ENCODE measurements at places on chromosomes 12 and 14.

GRCh38 chr12:66956300-66956699 is 277.4 kb upstream of the GRIP1 start:
- no peak for DNase-seq

DNA sequence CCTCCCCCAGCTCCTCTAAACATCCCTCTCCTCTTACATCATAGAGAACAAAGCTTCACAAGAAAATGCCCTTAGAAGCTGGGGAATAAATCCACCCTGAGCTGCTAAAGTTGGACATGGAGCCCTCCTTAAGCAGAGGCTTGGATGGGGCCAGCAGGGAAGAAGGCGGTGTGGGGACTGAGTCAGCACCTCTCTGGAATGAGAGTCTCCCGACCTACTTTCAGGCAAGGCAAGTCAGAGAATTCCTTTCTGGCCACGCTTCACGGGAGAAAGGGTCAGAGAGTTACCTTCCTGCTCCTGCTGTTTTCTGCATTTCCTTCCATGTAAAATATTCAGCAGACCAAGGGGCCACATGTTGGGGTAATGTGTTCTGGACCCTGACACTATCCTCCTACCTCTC is 113.3 kb upstream of the PRB2 start:
- DNase-seq: no peak

- DNase-seq: no peak
Observed at GRCh38 chr12:109709401-109709991, 4.1 kb upstream of the FAM222A start.

- no peak for DNase-seq
Observed at GRCh38 chr12:69905801-69906200, 80.8 kb downstream of the MYRFL start.

- DNase-seq: no peak
Observed at GRCh38 chr14:77979171-77979570, 179.3 kb downstream of the ADCK1 start.

- no peak for DNase-seq
Observed at GRCh38 chr12:79933043-79933442, 1.9 kb downstream of the PPP1R12A start.

DNA sequence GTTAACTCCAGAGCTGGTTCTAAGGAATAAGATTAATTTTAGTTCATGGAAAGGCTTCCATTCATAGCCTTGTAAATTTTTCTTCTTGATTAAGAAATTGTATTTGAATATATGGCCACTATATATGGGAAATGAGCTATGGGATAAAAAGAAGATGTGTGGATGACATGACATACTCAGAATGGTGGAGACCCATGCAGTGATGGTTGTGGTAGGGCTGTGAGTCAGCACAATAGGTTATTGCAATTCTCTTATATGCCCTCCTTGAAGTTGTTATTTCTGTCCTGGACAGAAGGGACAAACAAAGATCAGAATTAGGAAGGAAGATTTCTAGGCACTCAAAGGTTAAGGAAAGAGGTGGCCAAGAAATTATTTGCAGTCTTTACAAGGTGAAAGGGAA is 21.5 kb downstream of the RASSF9 start:
- no peak for DNase-seq

GRCh38 chr14:76664790-76665189 is 96.5 kb upstream of the VASH1 start:
- DNase-seq: no peak

GRCh38 chr12:77724367-77724957 is 106.2 kb upstream of the NAV3 start:
- DNase-seq: no peak

- DNase-seq: no peak
Observed at GRCh38 chr14:64434528-64434927, 30.8 kb upstream of the AKAP5 start.

DNA sequence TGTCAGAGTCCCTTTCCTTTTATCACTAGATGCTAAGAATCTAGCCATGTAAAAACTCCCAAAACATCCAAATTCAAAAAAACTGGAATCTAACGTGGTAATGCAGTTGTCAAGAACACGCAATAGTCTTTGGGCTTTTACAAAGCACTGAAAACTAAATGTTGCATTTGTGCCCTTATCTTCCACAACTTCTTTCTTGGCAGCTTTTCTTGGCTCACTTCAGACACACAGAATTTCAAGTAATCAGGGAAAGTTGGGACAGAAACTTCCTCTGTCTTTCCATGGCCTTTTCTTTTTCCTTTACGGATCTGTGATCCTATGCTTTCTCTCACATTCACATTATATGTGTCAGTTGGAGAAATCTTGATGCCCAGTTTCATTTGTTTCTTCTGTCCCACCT is 136.0 kb downstream of the CRADD start:
- DNase-seq: no peak

DNA sequence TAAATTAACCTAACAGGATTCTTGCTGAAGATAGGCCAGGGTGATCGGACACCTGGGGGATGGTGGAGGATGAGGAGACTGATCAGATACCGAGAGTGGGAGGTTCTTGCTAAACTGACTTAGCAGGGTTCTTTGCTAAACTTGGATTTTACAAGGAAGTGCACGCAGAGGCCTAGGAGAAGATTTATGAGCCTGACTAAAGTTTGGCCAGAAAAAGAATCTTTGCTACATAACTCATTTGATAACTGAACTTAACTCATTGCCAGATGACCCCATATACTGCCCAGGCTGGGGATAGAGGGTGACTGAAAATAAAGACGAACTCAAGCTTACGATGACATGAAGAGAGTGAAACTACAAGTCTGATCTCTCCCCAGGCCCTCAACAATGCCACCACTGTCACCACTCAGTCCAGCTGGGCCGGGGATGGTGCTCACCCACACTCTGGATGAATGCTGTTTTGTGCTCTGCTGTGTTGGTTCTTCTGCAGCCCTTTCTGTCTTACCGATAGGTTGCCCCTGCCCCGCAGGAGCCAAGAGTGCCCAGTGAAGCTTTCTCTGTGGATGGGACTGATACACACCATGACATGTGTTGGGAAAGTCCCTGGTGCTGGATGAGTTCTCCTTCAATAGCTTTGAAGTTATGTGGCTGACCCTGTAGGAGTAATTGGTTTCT is 29.0 kb downstream of the PPFIBP1 start:
- DNase-seq: no peak

DNA sequence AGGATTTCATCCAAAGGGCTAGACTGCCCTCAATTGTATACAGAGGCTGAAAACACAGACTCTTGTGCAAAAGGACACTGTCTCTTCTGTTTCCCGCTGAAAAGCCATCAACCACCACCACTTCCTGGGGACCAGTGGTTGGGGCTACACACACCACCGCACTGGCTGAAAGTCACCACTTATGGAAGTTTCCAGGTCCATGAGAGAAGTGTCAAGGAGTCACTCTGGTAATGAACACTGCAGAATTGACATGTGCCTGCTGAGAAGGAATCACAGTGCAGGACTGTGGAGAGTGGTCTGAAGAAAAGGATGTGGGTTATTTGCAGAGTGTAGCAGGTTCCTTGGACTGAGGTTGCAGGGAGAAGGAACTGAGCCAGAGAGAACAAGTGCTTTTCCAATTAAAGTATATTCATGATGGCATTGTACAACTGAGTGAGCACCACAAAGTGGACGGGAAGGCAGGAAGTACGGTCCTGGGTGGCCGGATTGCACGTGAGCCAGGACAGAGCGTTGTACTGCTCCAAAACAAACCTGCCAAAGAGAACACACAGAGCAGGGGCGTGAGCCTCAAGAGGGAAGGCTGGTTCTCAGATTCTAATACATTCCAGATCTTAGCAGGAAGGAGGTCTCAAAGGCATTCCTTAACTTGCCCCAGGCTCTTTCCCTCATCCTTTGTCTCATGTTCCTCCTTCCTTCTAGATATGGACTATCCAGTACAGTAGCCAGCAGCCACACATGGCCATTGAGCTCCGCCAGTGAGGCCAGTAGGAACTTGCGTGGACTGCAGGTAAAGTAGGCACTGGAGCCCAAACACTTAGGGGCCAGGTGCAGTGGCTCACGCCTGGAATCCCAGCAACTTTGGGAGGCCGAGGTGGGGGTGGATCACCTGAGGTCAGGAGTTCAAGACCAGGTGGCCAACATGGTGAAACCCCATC is 316.4 kb downstream of the MED13L start:
- DNase-seq: no peak

DNA sequence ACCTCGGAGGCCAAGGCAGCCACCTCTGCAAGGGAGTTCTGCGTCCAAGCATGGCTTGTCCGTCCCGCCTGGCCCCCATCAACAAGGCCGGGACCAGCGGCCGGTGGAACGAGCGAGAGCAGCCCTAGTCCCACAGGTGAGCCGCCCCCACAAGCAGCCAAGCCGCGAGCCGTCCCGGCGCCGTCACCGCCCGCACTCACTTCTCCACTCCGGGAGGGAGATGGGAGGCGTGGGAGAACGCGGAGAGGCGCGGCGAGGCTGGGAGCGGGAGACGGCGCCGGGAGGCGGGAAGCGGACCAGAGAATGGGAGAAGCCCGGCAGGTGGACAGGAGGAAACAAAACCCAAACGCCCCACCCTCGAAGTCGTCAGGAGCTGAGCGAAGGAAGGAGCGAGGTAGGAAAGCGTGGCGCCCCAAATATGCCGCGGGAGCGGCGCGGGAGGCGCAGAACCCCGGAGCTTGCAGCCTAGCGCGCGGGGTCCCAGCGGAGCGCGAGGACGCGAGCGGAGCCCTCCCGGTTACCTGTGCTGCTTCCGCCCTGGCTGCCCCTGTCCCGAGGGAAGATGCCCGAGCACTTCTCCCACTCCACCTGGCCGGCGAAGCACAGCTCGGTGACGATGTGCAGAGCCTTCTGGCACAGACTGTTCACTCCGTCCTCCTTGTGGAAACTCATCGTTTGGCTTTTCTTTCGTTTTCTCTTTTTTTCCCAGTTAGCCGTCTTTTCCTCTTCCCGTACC is 600 bp downstream of the SYT10 start:
- DNase-seq: no peak

DNA sequence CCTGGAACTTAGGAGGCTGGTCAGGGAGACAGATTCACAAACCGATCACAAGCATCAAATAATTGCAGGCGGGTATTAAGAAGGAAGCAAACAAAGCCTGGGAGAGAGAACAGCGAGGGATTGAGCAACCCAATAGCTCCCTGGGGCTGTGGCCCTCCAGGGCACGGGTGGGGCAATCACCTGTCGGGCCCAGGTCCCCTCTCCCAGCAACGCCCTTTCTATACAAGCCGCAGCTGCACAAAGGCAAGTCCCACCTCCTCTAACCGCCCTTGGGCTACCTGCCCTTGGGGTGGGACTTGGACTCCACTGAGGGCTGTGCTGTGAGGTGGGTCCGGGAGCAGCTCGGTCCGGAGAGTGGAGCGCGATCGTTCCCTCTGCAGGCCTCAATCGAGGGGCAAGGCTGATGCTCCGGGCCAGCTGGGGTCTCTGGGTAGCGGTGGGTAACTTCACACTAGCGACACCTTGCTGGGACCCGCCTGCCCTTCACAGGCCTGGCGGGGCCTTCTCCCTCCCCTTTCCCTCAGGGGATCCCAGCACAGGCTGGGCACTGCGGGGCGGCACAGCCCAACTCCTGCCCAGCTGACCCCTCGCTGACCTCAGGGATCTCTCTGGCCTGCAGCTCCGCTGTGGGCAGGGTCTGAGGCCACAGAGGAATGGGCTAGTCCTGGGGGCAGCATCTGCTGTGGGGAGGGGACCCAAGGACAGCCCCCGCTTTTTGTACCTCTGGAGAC is 8.0 kb downstream of the PHB2 start:
- DNase-seq: no peak

DNA sequence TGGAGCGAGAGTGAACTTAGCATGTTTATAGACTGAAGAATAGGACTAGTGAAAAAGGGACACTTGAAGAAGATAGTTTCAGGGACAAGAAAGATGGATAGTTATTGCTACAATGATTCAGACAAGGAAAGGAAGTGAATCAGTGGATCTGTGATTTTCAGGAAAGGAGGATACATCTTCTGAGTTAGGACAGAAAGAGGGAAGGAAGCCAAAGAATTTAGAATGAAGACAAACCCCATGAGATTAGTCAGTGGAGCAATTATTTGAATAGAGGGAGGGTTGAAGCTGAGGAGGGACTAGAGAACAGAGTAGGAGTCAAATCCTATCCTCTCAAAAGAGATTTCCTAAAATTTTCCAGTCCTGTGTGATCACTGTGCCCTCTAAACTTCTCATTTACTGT is 282.7 kb downstream of the AKAP6 start:
- no peak for DNase-seq

DNA sequence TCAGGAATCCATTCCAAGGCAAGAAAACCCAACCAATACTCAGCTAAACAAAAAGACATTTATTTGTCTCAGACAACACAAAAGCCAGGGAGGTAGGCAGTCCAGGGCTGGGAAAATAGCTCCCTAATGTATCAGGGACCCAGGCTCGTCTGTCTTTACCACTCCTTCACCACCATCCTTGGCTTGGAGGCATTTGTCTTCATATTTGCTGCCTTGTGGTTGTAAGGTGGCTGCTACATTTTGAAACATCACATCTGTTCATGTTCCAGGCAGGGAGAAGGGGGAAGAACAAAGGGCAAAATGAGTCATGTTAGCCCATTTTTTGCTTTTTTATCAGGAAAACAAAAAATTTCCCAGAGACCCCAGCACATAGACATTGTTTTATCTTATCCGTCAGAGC is 44.8 kb upstream of the PCED1B start:
- no peak for DNase-seq

DNA sequence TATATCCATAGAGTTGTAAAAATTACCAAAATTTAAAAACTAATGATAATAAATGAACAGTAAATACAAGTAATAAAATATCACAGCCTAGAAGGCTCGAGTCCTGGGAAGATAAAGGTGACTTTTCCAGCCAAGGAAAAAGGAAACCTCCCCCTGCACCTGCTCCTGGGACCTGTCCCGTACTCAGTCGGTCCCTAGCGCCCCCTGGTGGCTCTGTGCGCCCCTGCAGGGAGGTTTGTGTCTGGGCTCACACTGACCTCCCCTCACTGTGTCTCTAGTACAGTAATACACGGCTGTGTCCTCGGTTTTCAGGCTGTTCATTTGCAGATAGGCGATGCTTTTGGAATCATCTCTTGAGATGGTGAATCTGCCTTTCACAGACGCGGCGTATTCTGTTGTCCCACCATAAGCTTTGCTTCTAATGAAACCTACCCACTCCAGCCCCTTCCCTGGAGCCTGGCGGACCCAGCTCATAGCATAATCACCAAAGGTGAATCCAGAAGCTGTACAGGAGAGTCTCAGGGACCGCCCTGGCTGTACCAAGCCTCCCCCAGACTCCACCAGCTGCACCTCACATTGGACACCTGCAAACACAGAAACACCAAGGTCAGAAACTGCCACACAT is 1030.4 kb downstream of the TMEM121 start:
- peak; percentile 73 for DNase-seq

GRCh38 chr14:77407158-77407557 is 16.2 kb downstream of the NOXRED1 start:
- no peak for DNase-seq

- no peak for DNase-seq
Observed at GRCh38 chr12:94169966-94170689, 21.8 kb downstream of the PLXNC1 start.

GRCh38 chr12:113622410-113622809 is 150.7 kb upstream of the LHX5 start:
- no peak for DNase-seq

GRCh38 chr12:81128930-81129554 is 51.2 kb downstream of the ACSS3 start:
- DNase-seq: no peak

GRCh38 chr12:131141514-131141913 is 187.8 kb downstream of the ADGRD1 start:
- DNase-seq: no peak

Measured in stimulated activated CD4-positive, alpha-beta T cell treated with anti-CD3 and anti-CD28 coated beads, Interleukin-4, amount 100 ng/mL, for 48 hours (primary cell).